Upper lobe of right lung (tissue), 1 donor: ENCODE measurements at places on chromosomes 1 and 21. TPM values are rescaled to one million over a fixed set of nuclear protein-coding genes. Genes with fewer than 3 reads are reported as not detected.

The KPRP gene
- total RNA-seq = not detected

DNA sequence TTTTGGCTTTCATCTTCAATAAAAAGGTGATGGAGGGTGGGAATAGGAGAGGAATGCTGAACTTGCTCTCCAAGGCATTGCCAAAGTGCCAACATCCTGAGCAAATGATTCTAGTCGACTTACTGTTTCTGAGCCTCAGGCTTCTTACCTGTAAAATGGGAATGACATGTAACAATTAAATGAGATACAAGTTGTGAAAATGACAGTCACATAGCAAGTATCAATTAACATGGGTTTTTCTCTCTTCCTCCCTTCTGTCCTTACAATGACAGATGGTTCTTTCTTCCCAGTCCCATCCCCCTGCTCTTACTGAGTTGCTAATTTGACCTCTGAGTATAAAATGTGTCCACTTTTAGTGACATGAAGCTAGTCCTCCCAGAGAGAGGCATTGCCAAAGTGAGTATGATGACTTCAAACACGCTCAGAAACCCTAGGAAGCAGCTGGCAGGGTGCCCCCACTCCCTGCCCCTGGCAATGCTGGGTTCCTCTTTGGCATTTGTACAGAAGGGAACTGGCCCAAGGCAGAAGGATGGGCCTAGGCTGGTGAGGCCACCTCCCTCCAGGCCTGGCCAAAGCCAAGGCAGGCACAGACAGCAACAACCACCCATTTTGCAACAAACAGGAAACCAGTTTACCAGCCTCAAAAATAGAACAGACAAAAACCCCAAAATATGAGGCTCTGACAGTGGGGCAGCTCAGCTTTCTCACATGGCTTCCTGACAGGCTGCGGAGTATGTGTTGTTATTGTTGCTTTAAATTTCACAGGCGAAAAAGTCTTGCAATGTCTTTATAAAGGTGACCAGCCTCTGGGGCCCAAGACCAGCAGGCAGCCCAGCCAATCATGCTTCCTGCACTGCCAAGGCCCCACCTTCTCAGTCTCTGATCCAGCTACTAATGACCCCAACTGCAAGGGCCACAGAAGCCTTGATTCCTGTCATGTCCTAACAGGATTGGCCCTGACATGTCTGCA, 115.9 kb downstream of the HIVEP3 start:
- DNase-seq = peak; percentile 79

- DNase-seq = no peak
Measured at GRCh38 chr1:153293480-153293775, 19.3 kb downstream of the PGLYRP3 start.

DNA sequence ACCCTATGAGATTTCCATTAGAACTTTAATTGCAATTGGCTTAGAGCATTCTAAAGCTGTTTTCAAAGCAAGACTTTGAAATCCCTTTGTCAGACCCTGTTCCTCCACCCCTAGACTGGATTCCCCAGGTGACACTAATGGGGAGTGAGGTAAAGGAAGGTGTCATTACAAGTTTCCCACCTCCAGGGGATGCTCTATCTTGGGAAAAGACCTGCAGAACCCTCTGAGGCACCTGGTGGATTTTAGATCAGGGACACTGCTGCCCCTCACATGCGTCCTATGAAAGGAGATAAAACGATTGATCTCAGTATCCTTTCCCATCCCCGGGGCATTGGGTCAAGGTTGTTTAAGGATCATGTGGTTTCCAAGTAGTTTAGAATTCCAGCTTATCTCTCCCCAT, 80.3 kb upstream of the RGS4 start:
- DNase-seq = no peak
